ENCODE measurements at places on chromosomes 3 and 15.

DNA sequence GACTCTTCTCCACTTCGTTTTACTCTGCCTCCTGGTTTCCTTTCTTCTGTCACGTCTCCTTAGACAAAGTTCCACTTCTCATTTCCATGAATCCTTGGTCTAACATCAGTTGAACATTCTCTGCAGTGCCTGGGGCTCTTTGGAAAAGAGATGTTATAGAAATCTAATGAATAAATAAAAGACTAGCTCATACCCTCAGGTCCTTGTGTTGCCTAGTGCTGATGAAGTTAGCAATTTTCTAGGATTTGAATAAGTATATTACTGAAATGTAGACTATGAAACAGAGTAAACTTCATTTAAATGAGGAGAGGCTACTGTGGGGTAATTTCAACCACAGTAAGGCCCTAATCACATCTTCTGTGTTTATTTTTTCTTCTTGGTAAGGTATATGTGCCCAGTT lies 146.9 kb upstream of the CADPS start:
- DNase-seq, result no peak

GRCh38 chr3:117606866-117607265 lies 897.3 kb downstream of the TUSC7 start:
- no peak for DNase-seq

DNA sequence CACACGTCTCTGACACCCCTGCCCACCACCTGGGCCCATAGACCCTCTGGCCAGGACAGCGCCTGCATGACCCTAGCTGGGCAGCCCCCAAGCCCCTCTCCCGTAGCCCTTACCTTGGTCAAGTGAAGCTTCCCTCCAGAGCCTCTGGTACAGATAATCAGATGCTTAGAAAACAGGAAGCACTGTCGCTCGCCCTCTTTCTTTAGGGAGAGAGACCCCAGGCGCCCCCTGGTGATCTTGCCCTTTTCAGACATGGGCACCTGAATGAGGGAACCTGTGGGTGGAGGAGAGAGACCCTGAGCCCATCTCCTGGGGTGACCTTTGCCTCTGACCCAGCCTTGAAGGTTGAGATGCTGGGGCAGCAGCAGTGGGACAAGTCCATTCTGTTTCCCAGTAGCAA lies 65.4 kb downstream of the RASGRF1 start:
- DNase-seq, result no peak

DNA sequence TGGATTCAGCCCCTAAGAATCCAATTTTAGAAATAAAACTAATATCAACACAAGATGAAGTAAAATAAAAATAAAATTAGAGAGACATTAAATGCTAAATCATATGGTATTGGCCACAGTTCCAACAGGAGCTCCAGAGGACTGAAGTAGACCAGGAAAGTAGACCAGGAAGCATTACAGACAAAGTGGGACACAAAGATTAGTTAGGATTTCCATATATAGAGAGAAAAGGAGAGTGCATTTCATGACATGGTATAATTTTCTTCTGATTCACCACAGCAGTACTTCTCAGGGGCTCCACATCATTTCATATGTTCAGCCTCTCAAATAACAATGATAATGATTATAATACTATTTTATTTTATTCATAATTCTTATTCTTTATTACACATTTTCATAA lies 18.3 kb downstream of the FGF7 start:
- no peak for DNase-seq

DNA sequence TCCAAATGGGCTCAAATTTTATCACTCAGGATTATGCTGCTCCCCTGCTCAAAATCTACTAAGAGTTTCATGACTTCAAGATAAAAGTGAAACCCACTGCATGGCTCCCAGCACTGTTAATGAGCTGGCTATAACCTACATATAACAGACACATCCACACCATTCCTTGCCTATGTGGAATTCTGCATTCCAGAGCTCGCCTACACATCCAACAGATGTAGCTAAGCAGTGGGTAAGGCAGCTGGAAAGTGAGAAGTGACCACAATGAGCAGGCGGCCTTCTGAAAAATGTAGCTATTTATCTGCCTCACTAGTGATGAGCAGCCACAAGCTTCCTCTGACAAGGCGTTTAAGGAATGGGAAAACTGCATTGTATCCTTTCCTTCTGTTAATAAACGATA lies 92.0 kb upstream of the TRIM42 start:
- peak; percentile 58 for DNase-seq

DNA sequence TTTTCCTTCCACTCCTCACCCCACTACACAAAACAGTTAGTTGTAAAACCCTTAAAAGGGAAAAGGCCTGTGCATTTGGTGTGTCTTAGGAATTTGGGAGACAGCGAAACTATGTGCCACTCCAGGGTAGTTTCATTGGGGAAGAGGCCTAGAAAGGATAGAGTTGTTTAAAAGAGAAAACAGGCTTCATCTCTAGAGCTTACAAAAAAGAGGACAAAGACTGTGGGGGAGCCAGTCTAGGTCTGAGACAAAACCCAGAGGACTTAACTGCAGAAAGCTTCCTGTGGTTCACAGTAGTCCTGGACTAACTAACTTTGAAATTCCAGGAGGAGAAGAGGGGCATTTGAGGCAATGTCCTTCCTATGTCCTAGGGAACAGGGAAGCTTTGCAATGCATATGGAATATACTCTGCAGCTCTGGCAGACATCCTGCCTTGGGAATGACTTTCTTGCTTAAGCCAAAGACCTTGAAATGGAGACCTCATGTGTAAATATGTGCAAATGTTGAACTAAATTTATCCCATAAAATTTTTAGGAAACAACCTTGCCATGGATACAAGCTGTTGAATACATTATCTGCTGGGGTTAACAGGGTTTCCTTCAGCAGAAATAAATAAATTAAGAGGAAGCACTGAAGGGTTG lies 159.4 kb downstream of the LSAMP start:
- no peak for DNase-seq

DNA sequence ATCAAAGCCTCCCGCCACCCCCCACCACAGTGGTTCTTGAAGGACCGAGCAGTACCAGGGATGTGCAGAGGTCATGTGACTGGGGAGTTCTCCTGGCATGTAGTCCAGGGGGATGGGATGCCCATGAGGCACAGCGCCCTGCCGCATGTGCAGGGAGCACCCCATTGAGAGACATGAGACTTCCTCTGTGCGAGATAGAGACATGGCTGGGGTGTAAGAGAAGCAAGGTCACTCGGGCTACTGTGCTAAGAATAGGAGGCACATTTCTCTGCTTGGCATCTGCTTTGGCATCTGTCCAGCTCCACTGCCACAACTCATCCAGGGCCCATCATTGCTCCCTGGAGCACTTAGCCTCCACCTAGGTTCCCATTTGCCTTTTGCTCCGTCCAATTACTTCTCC lies 2.4 kb upstream of the CYP1A1 start:
- no peak for DNase-seq

Data from mammary epithelial cell (primary cell).